WTC11 (cell line): ENCODE measurements at places on chromosomes 11 and 22.

GRCh38 chr11:559020-559620 lies 1.4 kb downstream of the LMNTD2 start:
- DNase-seq, result no peak

GRCh38 chr11:106421676-106422292 lies 344.3 kb downstream of the AASDHPPT start:
- DNase-seq, result no peak

DNA sequence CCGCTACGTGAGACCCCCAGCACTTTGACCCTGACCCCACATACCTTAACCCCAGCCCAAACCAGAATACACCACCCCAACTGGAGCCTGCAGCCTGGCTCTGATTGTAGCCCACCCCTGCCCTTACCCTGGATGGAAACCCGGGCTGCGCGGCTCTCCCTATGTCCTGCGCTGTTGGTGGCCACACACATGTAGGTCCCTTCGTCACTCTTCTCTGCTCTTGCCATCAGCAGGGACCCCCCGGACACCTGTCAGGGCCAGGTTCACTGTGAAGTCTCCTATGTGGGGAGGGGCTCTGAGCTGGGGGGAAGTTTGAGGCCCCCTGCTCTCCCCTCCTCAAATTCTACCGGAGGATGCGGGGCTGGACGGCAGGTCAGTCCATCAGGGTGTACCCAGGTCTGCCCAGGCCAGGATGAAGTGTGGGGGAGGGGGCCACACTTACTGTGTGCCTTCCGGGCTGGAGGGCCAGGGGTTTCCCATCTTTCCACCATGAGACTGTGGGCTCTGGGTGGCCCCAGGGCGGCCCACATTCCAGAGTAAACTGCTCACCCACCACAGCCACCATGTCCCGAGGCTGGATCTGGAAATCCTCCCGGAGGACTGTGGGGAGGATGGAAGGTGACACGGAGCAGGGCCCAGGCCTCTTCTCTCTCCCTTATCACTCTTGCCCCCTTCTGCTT lies 1.5 kb downstream of the ROBO4 start:
- no peak for DNase-seq

- DNase-seq, result peak; percentile 74
Observed at GRCh38 chr11:124070915-124071622, 29.9 kb upstream of the OR10G7 start.

GRCh38 chr11:66328302-66329144 lies 7.7 kb downstream of the RIN1 start:
- DNase-seq, result peak; percentile 85

DNA sequence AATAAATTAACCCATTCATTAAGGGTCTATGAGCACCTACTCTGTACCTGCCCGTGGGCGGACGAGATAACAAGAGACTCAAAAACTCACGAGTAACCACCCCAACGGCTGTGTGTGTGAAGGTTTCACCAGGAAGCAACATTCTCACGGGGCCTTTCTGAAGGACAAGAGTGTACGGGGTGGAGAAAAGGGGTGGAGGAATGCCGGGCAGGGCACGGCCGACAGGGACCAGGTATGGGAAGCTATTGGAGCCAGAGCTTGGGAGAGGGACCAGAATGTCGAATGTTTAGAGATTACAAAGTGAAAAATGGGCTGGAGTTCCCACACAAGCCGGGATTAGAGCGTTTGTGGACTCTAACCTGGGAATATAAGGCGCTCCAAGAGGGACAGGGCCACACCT lies 1.6 kb downstream of the KMT5B start:
- DNase-seq, result no peak

- no peak for DNase-seq
Observed at GRCh38 chr11:38460896-38461295, 1862.9 kb upstream of the RAG2 start.

- DNase-seq, result no peak
Observed at GRCh38 chr22:17924735-17925364, 99.5 kb downstream of the MICAL3 start.

- DNase-seq, result no peak
Observed at GRCh38 chr11:23976426-23976825, 520.4 kb upstream of the LUZP2 start.

DNA sequence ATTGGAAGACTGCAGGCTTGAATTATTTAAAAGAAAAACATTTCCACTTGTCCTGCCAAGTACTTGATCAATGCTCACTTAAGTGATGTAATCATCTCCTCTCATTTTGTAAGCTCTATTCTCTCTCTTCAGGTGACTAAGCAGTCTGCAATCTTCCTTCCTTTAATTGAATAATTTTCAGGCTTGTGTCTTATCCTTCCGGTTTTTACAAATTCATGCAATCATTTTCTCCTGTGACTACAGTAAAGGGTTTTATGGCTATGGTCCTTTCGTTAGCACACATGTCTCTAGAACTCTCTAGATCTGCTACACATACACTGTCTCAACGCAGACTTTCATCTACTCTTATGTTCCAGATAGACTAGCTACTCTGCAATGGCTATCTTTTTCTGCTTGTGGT lies 12.6 kb upstream of the UPB1 start:
- DNase-seq, result no peak

GRCh38 chr11:125433454-125434121 lies 62.5 kb downstream of the FEZ1 start:
- DNase-seq, result peak; percentile 77

GRCh38 chr11:104583857-104584256 lies 314.4 kb downstream of the CASP12 start:
- no peak for DNase-seq

- no peak for DNase-seq
Observed at GRCh38 chr11:117879516-117880480, 3.3 kb upstream of the FXYD6 start.

- no peak for DNase-seq
Observed at GRCh38 chr11:14789879-14790484, 102.0 kb downstream of the CYP2R1 start.

DNA sequence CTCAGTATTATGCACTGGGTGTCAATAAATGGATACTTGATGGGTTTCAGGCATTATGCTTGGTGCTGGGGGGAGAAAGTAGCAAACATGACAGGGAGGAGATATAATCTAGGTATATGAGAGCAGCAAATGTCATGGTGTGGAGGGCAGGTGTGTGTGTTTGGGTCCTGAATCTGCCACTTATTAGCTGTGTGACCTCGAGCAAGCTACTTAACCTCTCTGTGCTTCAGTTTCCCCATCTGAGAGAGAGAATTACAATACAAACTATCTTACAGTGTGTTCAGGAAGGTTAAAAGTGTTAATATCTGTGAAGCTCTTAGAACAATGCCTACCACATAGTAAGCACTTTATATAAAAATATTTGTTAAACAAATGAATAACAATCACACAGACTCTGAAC lies 2.8 kb downstream of the SLC22A8 start:
- DNase-seq, result no peak

- DNase-seq, result no peak
Observed at GRCh38 chr22:24162436-24162835, 18.9 kb upstream of the SUSD2 start.

- no peak for DNase-seq
Observed at GRCh38 chr22:20663137-20663828, 110.6 kb upstream of the SERPIND1 start.

DNA sequence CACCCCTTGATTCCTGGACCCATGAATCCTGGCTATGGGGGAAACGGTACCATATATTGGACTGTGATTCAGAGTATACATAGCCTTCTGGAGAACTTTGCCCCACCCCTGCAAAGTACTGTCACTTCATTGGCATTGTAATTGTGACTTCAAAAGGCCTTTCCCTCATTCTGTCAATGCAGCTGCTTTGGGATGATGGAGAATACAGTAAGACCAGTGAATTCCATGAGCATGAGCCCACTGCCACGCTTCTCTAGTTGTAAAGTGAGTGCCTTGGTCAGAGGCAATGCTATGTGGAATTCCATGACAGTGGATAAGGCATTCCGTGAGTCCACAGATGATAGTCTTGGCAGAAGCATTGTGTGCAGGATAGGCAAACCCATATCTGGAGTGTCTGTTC lies 25.7 kb upstream of the MSANTD2 start:
- no peak for DNase-seq

- DNase-seq, result no peak
Observed at GRCh38 chr11:61477126-61477525, 31.4 kb upstream of the LRRC10B start.

DNA sequence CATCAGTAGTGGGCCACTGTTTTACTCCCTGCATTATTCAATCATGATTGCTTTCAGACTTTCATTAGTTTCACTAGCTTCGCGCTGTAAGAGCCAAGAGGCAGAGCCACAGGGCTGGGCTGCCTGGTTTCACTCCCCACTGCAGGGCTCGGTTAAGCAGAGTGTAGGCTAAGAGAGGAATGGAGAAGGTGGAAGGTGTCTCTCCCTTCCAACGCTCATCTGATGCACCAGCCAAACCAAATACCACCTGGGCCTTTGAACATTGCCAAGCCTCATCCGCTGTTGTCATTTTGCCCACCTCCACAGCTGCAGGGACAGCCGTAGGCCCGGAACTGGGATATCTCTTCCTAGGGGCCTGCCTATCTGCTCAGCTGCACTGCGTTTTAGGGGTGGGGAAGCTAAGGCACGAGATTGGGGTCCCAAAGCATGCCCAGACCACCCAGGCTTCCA lies 480 bp upstream of the SMARCB1 start:
- DNase-seq, result no peak

DNA sequence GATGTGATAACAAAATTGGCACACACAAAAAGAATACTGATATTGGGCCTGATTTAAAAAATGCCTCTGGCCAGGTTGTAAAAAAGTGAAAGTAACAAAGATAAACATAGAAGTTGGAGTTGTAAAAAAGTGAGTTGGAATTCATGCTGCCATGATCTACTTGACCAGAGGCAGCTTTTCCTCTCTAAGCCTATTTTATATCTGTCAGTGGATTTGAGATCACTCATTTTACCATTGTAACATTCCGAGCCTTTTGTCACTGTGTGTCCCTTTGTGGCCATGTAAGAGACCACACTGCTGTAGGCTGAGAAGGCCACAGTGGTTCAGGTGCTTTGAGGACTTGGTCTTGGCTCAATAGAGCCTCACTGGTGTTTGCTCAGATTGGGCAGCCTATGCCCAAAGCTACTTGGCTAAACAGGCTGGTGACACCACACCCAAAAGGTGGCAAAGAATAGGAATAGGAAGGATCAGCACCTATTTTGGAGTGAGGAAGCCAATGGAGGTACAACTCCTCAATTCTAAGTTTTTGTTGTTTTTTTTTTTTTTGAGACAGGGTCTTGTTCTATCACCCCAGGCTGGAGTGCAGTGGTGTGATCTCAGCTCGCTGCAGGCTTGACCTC lies 7.1 kb downstream of the FEN1 start:
- DNase-seq, result no peak

GRCh38 chr11:69650832-69651344 lies 9.9 kb downstream of the CCND1 start:
- no peak for DNase-seq

DNA sequence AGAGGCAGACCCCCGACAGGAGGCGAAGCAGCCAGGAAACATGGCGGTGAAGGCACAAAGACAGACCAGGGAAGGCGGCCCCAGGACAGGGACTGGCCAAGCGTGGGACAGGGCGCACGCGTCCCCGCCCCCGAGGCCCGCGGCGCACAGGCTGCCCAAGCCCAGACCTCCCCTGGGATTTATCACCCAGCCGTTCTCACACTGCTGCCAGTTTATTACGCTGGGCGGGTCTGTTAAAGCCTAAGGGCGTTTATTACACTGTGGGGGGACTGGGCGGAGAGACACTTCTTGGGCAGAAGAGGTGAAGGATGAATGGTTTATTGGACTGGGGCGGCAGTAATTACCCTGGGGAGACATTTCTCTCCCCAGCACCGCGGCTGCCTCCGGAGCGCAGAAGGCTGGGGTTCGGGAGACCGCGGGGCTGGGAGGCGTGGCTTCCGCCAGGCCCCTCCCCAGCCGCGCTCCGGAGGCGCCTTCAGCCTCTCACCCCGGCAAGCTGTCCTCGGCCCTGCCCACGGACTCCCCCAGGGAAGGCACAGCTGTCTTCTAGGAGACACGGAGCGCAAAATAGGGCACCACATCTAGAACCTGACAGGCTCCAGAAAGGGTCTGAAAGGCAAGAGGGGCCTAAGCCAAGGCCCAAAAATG lies 47.1 kb downstream of the SLC22A12 start:
- DNase-seq, result peak; percentile 43

DNA sequence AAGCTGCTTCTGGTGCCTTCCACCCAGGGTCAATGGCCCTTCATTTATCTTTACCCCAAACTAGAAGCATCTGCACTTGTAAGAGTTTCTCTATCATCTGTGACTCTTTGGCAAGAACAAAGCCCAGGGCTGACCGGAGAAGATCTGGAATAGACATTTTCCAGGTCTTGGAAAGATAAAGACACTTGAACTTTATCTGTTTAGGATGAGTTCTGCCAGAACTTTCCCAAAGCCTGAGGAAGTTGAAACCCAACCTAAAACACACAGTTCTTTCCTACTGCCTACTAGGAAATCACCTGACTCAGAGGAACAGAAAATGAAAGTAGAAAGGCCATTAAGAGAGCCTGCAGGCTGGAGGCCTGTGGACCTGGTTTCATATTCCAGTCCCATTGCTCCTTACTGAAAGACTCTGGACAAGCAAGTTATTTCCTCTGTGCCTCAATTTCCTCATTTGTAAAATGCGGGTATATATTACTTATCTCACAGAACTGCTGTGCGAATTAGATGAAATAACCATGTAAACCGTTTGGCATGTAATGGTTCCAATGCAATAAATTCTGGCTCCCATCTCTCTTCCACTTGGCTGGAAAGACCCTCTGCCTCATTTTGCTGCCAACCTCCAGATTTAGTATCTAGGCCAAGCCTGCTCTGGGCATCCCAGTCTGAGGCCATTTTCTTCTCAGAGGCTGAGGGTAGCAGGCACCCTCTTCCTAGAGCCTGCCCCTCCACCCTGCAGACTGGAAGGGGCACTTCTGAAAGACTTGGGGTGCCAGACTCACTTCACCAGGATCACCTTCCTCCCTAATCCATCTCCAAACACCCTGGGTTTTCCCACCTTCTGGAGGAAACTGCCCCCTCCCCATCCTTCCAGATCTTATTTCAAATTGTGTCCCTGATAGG lies 1.2 kb downstream of the UBE2L6 start:
- DNase-seq, result no peak

- DNase-seq, result no peak
Observed at GRCh38 chr11:29272019-29272654, 744.7 kb downstream of the KCNA4 start.

GRCh38 chr11:57460022-57460757 lies at the start of gene RTN4RL2:
Gene RTN4RL2 (plus strand): TSS chr11:57460528. CDS start chr11:57460866, 338 bp downstream.
- peak; percentile 81 for DNase-seq
